ENCODE measurements at places on chromosomes 5 and 9.

DNA sequence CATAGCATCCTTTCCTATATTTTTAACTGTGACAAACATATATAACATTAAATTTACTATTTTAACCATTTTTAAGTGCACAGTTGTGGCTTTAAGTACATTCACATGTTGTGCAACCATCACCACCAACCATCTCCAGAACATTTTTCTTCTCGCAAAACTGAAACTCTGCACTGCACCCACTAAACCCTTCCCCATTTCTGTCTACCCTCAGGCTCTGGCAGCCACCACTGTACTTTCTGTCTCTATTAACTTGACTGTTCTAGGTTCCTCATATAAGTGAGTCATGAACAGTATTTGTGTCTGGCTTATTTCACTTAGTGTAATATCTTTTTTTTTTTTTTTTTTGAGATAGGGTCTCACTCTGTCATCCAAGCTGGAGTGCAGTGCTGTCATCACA lies 25.5 kb downstream of the KCNMB1 start:
- no peak for DNase-seq

DNA sequence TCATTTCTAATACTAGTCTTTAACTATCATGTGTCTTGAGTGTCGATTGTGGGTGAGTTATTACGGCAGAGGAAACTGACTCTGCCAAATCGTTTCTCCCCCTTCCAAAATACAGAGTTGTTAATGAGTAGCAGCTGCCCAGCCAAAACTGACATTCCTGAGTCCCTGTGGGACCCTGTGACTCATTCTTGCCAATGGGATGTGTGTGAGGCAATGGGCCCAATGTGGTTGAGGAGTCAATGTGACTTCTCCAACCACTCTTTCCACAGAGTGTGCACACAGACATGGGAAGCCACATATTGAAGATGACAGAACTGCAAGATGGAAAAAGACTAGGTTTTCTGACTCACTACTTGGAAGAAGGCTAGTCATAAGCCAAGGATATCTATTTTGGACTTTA lies 434.7 kb downstream of the DTWD2 start:
- no peak for DNase-seq

- DNase-seq, result no peak
Measured at GRCh38 chr5:1095990-1096363, 15.9 kb downstream of the SLC12A7 start.

- no peak for DNase-seq
Measured at GRCh38 chr9:30630459-30630858, 1754.0 kb upstream of the ACO1 start.

- DNase-seq, result no peak
Measured at GRCh38 chr9:31535651-31536050, 848.8 kb upstream of the ACO1 start.

GRCh38 chr9:135249711-135250110 lies 162.2 kb downstream of the OLFM1 start:
- no peak for DNase-seq

- no peak for DNase-seq
Measured at GRCh38 chr9:93890436-93890935, 64.7 kb downstream of the BARX1 start.

DNA sequence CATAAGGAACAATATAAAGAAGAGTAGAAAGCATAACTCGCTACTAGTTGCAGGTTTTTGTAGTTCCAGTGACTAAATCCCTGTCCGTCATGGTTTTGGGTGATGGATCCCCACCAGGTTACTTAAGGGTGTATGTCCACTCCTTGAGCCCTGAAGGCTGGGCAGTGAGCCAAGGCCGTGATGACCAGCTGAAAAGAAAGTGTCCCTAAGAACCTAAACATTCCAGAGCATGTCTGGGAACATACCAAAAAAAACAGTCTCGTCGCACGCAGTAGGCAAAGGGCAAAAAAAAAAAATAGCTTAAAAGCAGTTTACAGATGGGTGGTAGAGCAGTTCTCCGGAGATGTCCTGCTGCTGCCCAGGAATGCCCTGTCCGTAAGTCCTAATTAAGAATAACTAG lies 21.4 kb upstream of the SNAPC3 start:
- DNase-seq, result no peak

DNA sequence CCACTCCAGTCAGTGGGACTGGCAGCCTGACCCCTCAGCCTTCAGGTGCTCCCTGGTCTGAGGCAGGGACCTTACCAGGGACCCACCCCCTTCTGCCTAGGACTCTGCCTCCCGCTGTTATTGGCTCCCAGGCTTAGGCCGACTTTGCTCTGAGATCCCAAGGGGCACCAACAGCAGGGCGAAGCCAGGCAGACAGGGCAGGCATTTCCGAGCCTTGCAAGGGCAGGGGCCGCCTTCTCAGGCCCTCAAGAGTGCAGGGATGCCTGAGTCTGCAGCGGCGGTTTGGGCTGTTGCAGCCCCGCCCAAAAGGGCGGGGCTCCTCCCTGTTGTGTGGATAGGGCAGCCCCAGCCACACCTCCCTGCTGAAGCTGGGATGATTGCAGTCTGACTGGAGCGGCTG lies 644.6 kb downstream of the PRR16 start:
- DNase-seq, result no peak

DNA sequence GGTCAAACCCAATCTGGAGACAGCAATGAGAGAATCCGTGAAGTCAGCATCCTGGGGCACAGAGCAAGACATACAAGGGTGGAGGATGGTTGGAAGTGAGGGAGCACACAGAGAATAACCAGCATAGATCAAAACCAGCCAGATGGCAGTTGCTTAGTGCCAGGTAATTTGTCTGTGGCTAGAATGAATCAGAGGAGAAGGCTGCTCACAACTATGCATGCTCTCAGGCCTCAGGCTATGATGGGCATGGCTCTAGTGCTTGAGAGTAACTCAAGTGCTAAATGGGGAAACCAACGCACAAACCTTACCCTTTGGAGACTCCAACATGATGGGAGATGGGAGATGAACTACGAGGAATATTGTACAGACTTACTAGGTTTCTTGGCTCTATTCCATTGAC lies 160.8 kb downstream of the DMRT2 start:
- DNase-seq, result no peak

GRCh38 chr5:179244044-179244443 lies 101.2 kb downstream of the ADAMTS2 start:
- DNase-seq, result no peak

DNA sequence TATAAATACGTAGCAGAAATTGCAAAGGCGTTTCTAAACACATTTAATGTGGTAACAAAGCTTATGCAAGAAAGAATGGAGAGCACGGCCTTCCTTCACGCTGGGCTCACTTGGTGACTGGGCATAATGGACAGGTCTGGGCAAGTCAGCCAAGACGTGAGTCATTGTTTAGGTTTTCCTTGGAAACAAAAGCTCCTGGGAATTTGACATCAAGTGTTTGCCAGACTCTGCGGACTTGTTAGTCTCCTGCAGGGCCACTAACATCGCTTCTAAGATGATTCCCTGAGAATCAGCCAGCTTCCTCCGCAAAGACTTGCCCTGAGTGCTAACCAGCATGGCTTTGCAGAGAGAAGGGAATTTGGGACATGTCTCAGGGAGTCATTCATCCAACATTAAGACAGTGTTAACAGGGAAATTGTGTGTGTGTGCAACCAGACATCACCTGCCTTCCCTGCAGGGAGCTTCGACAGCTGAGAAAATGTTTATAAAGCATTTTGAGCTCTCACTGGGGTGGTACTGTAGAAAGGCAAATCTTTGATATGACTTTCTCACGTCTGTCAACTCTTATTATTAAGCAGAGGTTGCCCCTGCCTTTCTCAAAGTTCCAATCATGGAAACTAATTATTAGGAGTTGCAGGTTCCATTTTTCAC lies 182.5 kb downstream of the NTRK2 start:
- no peak for DNase-seq
